ENCODE measurements at places on chromosomes 12 and 14.

GRCh38 chr12:105721891-105722290 lies 391.4 kb downstream of the C12orf75 start:
- no peak for DNase-seq

DNA sequence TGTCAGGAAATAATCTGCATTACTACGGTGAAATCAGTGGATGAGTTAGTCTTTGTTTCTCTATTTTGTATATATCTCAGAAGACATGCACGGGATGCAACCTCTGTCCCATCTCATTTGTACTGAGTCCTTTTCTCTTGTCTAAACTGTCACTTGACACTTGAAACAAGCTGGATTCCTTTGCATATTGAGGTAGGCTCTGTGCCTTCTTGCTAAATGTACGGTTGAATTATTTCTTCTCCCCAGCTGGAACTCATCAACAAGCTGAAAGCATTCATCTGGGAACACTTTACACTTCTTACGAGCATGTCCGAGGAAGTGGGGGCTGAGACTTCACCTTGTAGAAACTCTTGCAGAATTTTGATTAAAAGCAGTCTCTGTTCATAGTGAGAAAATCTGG lies 119.5 kb downstream of the VEZT start:
- no peak for DNase-seq

DNA sequence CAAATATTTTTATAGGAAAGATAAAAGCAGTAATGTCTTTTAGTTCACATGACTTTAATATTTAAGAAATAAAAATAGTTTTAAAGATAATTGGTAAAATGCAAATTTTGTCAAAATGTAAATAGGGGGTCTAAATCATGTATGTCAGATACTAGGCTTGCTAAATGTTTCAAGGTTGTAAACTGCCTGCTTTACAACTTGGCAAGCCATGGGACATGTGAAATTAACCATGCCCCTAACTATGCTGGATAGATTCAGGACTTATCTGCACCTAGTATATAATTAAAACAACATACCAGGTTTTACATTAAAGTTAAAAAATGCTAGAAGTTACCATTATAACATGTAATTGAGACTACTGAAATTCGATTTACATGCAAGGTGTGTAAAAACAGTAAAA lies 537.3 kb upstream of the MIS18BP1 start:
- no peak for DNase-seq

GRCh38 chr12:101619026-101619786 lies 24.4 kb downstream of the MYBPC1 start:
- no peak for DNase-seq

- DNase-seq, result no peak
These were observed 14.7 kb upstream of the LIMA1 start for GRCh38 chr12:50297996-50298395.

DNA sequence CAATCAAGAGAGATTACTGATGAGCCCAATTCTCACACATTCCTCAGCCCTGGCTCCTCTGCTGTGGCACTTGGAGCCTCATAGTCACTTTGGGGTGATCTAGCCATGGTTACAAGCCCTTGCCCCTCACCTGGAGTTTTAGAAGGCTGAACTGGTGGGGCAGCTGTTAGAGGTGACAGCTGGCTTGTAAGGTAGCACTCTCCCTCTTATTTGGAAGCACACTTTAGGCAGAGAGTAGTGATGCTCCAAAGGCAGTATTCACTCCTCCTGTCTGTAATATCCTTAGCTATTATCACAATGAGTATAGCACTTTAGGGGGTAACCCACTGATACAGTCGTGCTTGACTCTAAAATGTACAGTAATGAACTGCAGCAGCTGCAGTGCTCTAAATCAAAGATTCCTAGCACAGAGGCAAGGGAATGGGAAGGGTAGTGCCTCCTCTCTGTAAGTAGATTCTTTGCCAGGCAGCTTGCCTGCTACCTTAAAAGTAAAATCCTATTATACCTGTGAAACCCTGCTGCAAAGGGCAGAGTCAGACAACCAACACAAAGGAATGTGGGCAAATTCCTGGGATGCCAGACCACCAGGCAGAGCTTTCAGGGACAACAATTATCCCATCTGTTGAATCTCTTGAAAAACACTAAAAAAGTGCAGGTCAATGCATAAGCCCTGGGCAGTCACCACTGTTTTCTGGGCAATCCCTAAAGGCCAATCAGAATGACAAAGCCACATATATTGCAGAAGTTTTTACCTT lies 336.3 kb downstream of the NOVA1 start:
- no peak for DNase-seq

- no peak for DNase-seq
These were observed 64.9 kb downstream of the LGR5 start for GRCh38 chr12:71504476-71504875.

GRCh38 chr14:58947156-58947555 lies 241.3 kb upstream of the DAAM1 start:
- no peak for DNase-seq

- DNase-seq, result no peak
These were observed 6.8 kb downstream of the PRPH start for GRCh38 chr12:49301760-49302159.

GRCh38 chr14:98868866-98869265 lies 403.1 kb downstream of the BCL11B start:
- no peak for DNase-seq

DNA sequence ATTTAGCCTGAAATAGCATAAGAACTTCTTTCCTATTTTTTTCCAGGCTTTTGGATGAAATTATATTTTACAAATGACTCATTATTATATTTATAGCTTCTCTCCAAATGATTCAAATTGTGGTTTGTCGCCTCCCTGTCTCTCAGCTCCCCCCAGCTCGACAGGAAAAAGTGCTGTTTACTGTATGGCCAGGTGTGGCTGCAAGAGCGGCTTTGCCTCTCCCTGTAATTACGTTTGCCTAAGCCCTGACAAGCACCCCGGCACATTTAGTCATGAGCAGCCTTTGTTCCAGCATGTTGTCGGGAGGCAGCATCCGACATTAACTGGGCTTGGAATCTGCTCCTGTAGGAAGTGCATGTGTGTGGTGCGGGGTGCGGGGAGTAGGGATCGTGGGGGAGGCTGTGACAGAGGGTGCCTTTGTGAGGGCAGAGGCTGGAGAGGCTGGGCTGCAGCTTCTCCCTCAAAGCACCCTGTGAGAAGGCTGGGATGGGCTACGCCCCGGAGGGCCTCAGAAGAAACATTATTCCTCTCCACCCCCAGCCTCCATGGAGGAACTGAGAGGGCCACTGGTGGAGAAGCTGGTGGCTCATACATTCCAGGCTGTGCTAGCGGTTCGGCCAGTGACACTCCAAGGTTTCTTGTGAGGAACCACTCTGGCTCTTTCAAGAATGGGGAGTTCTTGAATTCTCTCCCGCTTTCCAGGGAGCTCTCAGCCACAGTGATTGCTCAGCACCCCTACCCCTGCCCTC lies 42.1 kb upstream of the CTDSP2 start:
- no peak for DNase-seq

DNA sequence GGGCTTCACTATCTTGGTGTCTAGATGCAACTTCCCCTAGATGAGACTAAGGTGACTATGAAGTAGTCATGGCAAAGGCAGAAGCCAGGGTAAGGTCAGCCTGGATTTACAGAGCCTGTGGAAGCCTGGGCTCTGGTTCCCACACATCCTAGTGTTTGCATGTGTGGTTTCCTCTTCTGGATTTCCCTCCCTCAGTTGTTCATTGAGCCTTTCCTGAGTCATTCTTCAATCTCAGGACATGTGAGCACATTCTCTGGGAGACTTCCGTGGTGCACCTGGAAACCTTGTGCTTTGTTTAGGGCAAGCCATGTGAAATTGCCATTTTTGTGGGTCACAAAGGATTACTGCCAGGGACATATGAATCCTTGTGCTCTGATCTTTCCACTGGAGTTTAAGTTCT lies 236.6 kb downstream of the C12orf75 start:
- no peak for DNase-seq

GRCh38 chr14:68223631-68224030 lies 404.1 kb downstream of the RAD51B start:
- DNase-seq, result no peak

All from stimulated activated CD8-positive, alpha-beta memory T cell treated with anti-CD3 and anti-CD28 coated beads, Interleukin-15, amount 100 ng/mL, for 1 hour (primary cell).